ENCODE measurements at places on chromosomes 3 and 15.

DNA sequence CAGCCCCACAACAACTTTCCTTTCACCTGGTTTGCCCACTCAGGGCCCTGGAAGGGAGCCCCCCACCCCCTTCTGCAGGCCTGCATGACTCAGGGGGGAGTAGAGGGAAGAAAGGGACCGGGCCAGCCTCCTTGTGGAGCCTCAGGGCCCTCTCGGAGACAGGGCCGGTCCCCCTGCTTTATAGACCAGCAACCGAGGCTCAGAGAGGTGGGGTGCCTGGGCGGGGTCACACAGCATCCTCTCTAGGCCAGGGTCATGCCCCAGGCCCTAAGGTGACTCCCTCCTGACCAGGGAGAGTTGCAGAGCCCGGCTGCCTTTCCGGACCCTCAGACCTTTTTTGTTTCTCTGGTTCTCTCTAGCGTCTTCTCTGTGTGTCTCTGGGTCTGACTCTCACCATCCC lies 211.3 kb downstream of the TBC1D2B start:
- DNase-seq = no peak

DNA sequence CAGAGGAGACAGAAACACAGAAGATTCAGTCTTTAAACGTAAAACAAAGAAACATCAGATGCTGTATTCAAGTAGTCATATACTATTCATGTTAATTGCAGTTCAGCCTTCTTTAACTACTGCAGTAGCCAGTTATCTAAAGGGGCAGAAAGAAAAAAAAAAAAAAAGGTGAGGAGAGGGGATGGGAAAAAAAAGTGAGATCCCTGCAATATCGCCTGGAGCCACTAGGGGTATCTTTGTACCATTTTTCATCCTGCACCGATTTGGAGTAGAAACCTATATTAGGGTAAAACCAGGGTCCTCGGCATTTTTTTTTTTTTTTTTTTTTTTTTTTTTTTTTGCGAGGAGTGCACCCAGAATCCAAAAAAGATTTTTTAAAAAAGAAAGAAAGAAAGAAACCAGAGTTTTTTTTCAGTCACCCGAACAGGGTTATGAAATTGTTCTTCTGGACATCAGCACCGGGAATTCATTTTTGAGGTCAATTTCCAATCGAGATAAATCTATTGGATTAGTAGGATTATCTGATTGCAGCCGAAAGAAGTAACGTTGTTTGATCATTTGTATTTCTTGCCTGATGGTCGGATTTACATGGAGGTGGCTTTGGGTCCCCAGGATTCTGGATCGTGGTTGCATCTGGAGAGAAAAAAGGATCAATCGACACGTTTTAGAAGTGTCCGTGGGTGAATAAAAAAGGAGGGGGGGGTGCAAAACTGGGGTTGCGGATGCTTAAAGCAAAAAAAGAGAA lies 186.7 kb downstream of the NLGN1 start:
- peak; percentile 61 for DNase-seq

GRCh38 chr3:170524073-170524472 lies 61.8 kb downstream of the SLC7A14 start:
- DNase-seq = no peak

- DNase-seq = no peak
These were observed 201.4 kb upstream of the STT3B start for GRCh38 chr3:31331278-31331677.

- DNase-seq = peak; percentile 86
These were observed at the start of gene STIMATE for GRCh38 chr3:52897130-52898122. Gene STIMATE (minus strand): TSS chr3:52897548. CDS start chr3:52897450, 98 bp downstream.

GRCh38 chr3:72448375-72448823 lies 399.8 kb downstream of the SHQ1 start:
- peak; percentile 30 for DNase-seq

GRCh38 chr3:128410669-128411573 lies 55.8 kb downstream of the DNAJB8 start:
- DNase-seq = no peak

GRCh38 chr3:89025185-89025584 lies 82.2 kb upstream of the EPHA3 start:
- DNase-seq = no peak

DNA sequence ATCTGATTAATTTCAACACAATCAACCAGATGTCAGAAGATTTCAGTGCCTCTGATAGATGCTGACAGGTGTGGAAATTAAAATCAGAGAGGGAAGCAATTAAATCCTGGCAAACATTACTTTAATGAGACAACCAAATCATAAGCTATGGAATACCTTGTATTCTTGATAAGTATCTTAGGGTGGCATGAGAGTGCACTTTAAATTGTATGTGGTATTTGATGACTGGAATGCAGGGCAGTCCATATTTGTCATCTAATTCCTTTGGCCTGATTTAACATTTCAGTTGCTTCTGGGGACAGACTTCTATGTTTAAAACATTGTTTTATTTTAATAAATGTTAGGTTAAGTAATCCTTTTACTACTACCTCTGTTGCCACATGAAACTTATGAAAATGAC lies 184.1 kb downstream of the LPP start:
- no peak for DNase-seq

DNA sequence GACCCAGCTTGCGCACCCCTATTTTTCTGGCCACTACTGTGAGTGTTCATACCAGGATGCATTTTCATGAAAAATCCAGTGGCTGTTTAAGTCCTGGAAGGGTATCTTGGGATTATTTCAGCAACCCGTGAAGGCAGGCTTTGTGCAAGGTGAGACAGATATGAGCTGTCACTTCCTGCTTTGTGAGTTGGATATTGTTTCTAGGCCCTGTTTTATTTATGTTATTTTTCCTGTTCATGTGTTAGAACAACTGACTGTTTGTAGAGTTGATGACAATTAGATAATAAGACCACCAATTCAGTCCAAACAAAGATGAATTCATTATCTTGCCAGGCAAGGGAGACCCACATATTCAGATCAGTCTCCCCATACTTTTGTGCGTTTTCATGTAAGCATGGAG lies 42.5 kb downstream of the ZBTB38 start:
- no peak for DNase-seq

GRCh38 chr3:99287876-99288275 lies 350.5 kb upstream of the COL8A1 start:
- DNase-seq = no peak

Data from ELF-1 (cell line).